ENCODE measurements at places on chromosomes 5 and 9.
A peak's percentile ranks its signal among the peaks of the same experiment; 100 is the strongest.

- no peak for DNase-seq
Observed at GRCh38 chr9:83062651-83063527, at the start of gene RASEF. Gene RASEF, minus strand, starts transcription at chr9:83063142. Its CDS starts 275 bp downstream, at chr9:83062867.

DNA sequence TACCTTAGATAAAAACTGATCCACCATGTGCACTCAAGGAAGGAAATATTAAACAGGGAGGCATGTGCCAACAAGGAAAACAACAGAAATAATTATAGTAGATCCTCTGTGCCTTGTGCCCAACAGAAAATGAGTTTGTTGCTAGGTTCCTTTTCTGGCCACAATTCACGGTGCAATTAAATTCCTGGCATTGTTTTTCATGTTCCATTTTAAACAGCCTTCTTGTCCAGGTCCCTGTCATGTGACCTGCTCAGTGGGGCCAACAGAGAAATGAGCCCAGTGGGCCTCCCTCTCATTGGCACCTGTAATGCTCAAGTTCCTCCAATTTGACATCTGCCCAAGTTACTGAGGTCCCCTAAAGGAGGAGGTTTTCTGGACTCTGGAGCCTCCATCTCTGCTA is 56.5 kb downstream of the SPOCK1 start:
- no peak for DNase-seq

DNA sequence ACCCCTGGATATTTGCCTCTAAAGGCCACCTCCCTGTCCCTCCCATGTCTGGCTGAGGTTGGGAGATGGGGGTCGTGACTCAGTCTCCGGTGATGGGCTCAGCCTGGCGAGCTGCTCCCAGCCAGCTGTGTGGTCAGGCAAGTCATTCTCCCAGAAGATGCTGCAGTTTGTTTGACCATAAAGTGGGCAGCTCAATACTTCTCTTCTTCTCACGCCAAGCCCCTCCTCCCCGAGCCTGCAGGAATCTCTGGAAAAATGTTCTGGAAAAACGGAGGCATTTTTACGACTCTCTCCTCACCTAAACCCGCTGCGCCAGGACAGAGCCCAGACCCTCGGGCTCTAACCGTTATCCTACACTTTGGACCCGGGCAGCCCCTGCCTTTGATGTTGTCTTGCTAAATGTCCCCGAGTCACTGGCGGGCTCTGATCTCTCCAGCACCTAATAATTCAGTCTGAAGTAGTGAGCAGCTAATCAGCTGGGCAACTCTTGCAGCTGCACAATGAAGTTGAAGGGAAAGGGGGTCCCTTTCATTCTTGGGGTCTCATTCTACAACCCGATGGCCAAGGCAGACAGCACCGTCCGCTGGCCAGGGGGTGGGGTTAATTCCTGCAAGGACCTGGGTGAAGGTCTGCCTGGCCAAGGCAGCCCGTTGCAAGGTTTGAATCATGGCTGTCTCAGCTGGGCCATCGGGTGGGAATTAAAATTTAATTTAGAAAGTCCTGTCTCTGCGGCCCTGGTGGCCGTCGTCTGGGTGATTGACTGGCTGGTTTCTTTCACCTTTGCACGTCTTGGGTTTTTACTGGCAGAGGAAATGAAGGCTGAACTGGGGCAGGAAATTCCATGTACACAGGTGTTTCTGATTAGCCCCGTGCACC is 12.3 kb downstream of the DCANP1 start:
- no peak for DNase-seq

DNA sequence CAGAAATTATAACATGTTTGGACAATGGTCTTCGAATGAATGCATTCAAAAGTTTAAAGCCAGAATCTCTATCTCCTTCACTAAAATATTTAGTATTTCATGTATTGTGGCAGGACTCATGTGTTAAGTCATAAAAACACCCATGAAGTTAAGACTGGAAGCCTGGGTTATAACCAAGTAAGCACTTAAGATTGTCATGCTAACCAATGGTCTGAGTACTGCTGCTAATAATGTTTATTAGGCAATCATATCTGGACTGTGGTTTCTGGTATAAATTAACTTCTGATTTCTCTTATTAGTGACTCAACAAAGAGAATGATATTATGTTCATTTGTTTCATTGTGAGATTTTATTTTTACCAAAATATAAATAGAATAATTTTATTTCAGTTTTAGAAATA is 297.9 kb upstream of the EDIL3 start:
- no peak for DNase-seq

- peak; percentile 92 for DNase-seq
Observed at GRCh38 chr5:140557136-140557805, at the start of gene SRA1. Gene SRA1, minus strand, starts transcription at chr5:140557473. Its CDS starts 21 bp downstream, at chr5:140557452.

GRCh38 chr5:153543959-153544470 is 53.5 kb downstream of the GRIA1 start:
- DNase-seq = no peak

DNA sequence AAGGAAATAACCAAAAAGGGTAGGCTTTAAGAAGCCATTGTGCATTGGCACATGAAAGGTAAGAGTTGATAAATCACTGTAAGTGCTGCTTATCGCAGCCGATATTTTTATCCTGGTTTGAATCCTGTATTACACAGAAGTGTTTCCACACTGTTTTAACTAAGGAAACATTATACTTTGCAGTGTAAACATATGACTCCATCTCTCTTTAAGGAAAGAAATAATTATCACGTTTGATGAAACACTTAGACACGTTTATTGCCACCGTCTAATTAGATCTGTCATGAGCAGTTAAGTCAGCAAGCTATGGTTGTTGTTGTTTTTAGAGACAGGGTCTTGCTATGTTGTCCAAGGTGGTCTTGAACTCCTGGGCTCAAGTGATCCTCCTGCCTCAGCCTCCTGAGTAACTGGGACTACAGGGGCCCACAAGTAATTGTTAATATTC is 85.7 kb upstream of the TNFAIP8 start:
- no peak for DNase-seq

GRCh38 chr5:61330341-61330844 is 1.7 kb upstream of the ZSWIM6 start:
- no peak for DNase-seq

DNA sequence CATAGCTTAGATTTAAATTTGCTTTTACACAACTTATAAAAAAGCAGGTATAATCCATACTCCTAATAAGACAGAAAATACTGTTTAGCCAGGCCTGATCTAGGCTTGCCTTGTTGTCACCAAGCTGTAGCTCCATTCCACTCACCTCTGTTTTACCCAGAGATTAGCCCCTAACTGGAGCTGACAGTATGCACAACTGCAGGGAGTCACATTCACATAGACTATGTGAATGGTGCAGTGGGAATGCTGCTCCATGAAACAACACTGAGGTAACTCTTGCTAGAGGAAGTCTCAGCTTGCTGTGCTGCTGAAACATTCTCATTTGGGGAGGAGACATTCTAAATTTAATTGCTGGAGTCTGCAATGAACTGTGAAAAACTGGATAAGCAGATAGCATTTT is 209.1 kb downstream of the TMEM232 start:
- no peak for DNase-seq

- no peak for DNase-seq
Observed at GRCh38 chr9:18338042-18338441, 135.9 kb upstream of the ADAMTSL1 start.

DNA sequence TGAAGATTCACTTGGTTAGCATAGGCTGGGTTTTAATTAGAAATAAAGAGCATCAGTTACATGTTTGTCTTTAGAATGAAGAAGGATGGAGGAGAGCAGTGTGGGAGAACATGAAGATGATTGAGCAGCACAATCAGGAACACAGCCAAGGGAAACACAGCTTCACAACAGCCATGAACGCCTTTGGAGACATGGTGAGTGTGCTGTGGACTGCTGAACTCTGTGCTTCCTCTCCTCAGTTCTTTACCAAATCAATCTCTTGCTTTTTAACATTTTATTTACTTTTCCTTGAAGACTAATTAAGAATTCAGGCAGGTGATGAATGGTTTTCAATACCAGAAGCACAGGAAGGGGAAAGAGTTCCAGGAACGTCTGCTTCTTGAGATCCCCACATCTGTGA is 38.2 kb upstream of the SPATA31E1 start:
- DNase-seq = no peak

- peak; percentile 39 for DNase-seq
Observed at GRCh38 chr9:105881654-105882349, 187.5 kb downstream of the TMEM38B start.

- no peak for DNase-seq
Observed at GRCh38 chr5:67648201-67648671, 451.6 kb upstream of the CD180 start.

GRCh38 chr5:76870046-76870445 is 20.2 kb downstream of the S100Z start:
- no peak for DNase-seq

- no peak for DNase-seq
Observed at GRCh38 chr5:141866096-141866495, 12.1 kb downstream of the PCDH1 start.

GRCh38 chr5:103178167-103178566 is 58.1 kb downstream of the PPIP5K2 start:
- DNase-seq = no peak

DNA sequence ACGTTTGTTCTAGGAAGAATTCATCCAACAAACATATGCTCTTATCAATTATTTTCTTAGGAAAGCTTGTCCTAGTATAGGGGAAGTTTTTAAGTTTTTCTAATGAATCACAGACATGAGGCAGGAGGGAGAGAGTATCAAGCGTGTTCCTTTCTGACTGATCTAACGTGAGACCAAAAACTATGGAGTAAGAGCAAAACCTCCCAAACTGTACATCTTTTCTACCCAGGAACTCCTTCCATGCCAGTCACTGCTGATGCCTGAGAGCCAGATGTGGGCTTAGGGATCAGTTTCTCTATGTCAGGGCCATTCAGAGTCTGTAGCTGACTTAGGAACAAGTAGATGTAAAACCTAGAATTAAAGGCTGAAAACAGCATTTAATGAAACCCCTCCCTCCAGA is 51.7 kb upstream of the NFIB start:
- DNase-seq = no peak

GRCh38 chr9:130023144-130023787 is 19.7 kb downstream of the FNBP1 start:
- DNase-seq = no peak

- no peak for DNase-seq
Observed at GRCh38 chr5:60636001-60636400, 64.0 kb downstream of the DEPDC1B start.

- no peak for DNase-seq
Observed at GRCh38 chr5:114634967-114635901, 273.4 kb downstream of the KCNN2 start.

DNA sequence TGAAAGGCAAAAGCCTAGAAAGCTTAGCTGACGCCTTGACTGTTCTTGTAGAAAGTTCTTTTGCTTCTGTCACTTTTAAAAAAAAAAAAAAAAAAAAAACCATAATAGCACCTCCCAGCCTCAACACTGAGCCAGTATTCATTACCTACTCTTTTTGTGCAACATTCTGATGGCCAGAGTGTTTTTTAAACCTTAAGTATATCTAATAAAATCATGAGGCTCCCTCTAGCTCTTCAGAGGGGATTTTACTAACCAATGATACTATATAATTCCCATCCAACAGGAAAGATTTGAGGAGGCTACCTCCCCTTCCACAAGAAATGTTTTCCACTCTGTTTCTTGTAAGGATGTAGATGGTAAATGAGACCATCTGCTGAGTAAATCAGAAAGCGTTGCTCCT is 3.9 kb downstream of the BNC2 start:
- DNase-seq = no peak

DNA sequence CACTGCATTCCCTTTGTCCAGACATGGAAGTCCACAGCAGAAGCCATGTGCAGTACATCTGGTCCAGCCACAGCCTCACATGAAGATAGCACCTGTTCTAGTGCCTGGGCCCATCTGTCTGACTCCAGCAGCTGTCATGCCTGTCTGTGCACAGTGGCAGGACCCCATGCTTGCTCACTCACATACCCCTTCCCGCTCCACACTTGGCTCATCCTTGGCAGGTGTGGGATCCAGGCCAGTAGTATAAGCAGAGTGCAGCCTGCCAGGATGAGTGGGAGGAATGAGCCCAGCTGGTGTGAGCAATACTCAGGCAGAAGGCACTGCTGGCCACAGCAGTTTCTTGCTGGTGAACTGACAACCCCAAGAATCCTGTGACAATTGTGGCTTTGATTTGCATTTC is 168.0 kb downstream of the PRDM9 start:
- no peak for DNase-seq

GRCh38 chr5:13218518-13218917 is 726.0 kb downstream of the DNAH5 start:
- DNase-seq = no peak

DNA sequence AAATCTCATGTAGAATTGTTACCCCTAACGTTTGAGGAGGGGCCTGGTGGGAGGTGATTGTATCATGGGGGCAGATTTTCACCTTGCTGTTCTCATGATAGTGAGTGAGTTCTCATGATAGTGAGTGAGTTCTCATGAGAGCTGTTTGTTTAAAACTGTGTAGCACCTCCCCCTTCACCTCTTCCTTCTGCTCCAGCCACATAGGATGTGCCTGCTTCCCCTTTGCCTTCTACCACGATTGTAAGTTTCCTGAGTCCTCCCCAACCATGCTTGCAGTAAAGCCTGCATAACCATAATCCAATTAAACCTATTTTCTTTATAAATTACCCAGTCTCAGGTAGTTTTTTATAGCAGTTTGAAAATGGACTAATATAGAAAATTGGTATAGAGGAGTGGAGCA is 1783.7 kb upstream of the CDH9 start:
- no peak for DNase-seq

GRCh38 chr9:80156756-80157472 is 585.1 kb downstream of the TLE4 start:
- DNase-seq = no peak

DNA sequence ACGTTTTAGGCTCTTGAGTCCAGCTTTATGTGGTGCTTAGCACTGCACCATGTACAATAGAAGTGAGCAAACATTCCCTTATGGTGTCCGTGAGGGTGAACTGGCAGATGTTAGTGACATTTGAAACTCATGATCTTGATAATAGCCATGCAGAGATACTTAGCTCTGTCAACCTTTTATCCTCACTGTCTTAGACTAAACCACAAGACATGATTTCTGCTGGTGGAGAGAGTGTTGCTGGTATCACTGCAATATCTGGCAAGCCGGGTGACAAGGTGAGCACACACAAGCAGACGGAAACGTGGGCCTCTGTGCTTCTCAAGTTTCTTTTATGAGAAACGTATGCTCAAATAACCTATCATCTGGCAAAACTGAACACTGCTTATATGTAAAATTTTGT is 68.4 kb downstream of the CAST start:
- DNase-seq = no peak

- no peak for DNase-seq
Observed at GRCh38 chr5:94516148-94516547, 102.3 kb downstream of the KIAA0825 start.

- DNase-seq = no peak
Observed at GRCh38 chr9:81370650-81371049, 318.7 kb downstream of the TLE1 start.

DNA sequence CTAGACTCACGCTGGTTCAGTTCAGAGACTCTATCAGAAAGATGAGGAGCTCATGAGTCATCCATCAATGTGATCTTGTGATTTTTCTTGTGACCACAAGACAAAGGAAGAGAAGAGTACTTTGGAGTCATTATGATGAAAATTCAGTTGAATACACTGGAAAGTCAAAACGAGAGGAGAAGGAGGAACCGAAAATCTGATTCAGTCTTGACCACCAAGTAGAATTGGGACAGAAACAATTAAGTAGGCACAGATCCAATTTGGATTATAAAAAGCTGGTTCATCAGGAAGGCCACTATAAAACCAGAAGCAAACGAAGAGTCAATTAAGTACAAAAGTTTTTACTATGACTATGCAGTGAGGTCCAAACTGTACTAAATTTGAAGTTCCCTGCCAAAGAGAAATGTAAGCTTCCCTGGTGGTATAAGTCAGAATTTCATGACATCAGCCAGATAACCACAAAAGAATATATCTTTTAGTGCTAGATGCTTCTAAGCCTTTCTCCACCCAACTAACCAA is 90.9 kb downstream of the THBS4 start:
- peak; percentile 99 for DNase-seq
